ENCODE measurements at places on chromosomes 2 and 18.
A peak's percentile ranks its signal among the peaks of the same experiment; 100 is the strongest.

GRCh38 chr2:196849895-196850294 lies 40.7 kb upstream of the C2orf66 start:
- no peak for DNase-seq

DNA sequence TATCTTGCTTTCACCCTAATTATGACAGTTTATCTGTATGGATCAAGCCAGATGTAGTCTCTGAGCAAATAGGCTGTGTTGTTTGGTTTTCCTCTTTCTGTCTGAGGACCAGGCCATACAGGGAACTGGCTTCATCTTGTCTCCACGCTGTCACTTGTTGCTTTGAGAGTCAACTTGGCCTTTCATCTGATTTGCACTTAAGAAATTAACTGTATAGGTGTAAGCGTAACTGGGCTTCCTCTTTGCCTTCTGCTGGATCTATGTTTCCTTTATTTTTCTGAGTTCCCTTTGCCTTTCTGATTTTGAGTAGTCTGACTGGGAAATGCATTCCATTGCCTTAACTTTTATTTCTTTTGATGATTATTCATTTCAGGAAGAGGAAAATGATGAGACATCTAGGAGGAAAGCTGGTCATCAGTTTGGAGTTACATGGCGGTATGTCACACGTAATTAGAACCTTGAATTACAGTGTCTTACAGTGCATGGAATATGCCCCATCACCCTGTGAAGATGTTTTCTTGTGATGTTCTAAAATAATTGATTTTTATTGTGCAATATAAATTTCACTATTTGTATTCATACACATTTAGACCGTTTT lies 17.4 kb downstream of the PTCD3 start:
- no peak for DNase-seq

DNA sequence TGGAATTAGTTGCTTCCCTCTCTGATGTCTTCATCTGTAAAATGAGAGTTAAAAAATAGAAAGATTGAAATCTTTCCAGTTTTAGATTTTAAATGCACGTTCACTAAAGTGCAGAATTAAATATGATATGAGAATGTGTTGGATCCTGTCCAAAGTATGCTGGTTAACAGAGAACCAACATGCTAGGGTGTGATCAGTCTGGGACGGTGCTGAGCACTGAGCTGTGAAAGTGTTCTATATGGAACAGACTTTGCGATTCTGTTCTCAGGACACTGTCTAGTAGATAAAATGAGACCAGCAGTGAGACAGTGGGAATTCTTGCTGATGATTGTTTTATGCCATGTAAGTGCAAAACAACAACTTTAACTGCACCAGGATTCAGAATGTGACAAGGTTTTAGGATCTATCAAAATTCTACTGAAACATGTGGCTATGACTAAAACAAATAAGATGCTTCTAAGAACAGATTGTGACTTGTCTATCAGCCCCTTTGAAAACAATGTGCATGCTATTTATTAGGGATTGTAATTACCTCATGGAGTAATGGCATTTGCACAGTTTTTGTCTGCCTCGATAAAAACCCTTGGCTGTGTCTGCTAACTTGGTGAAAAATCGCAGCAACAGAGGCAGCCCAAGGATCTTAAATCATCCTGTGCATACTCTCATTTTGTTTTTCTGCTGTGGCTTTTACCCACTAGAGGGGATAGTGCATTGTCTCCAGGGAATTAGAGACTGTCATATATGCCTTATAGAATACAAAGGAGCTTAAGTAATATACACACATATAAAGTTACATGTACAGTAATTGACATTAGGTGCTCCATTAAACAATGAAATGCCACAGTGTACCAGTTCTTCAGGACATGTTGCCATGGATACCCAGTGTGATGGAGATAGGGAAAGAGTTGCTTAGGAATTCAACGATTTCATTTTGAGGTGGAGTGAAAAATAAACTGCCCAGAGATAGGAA lies 55.1 kb downstream of the MAP3K20 start:
- no peak for DNase-seq

GRCh38 chr2:8754106-8754776 lies 72.4 kb downstream of the ID2 start:
- no peak for DNase-seq

DNA sequence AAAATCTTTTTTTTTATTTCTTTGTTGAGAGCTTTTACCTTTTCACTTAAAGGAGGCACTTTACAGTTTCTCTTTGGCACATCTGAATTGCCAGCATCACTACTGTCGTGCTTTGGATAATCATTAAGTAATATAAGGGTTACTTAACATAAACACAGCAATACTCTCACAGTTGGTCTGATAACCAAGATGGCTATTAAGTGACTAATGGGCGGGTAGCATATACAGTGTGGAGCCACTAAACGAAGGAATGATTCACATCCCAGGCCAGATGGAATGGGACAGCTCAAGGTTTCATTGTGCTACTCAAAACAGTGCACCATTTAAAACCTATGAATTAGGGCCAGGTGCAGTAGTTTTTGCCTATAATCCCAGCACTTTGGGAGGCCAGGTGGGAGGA lies 28.1 kb downstream of the USP37 start:
- DNase-seq: no peak

DNA sequence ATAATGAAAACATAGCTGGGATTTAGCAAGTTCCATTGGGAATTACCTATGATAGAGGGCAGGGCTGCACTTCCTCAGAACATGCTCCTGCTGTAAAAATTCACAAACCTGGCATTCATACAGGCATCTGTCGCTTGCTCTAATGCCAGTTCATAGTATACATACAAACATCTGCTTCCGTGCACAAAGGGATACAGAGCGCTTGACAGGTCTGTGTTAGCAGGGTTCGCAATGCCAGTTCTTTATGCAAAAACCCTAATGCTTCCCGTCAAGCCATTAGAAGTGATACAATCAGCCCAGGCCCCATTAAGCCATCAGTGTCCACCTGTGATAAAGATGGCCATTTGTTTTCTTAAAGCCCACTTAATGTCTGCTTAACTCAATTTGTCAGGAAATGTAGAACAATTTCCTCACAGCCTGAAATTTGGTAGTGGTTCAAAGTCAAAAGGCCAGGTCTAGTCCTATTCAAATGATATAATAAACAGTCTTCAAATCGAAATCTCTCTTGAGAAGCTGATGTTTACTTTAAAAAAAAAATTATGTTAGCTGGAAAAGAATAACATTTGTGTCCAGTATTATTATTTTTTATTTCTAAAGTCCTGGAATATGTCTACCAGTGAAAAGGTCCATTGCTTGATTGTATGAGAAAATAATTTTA lies 556.3 kb downstream of the ARHGAP15 start:
- DNase-seq: no peak

GRCh38 chr2:159684796-159685195 lies 27.5 kb upstream of the MARCHF7 start:
- no peak for DNase-seq

DNA sequence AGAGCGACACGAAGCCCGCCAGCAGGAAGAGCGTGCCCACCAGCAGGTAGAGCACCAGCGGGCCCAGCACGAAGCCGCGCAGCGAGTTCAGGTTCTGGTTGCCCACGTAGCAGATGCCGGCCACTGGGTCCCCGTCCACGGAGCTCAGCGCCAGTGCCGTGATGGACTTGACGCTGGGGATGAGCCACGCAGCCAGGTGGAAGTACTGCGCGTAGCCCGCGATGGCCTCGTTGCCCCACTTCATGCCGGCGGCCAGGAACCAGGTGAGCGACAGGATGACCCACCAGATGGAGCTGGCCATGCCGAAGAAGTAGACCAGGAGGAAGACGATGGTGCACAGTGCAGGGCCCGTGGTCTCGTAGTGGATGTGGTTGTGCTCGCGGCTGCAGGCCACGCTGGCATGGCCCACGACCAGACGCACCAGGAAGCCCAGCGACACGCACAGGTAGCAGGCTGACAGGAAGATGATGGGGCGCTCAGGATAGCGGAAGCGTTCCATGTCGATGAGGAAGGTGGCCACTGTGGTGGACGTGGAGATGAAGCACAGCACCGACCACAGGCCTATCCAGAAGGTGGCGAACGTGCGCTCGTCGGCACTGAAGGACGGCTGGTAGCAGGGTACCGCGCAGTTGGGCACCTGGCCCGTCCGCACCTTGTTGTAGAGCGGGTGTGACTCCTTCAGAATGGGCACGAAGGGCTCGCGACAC lies 2.1 kb downstream of the FZD5 start:
- peak; percentile 10 for DNase-seq

DNA sequence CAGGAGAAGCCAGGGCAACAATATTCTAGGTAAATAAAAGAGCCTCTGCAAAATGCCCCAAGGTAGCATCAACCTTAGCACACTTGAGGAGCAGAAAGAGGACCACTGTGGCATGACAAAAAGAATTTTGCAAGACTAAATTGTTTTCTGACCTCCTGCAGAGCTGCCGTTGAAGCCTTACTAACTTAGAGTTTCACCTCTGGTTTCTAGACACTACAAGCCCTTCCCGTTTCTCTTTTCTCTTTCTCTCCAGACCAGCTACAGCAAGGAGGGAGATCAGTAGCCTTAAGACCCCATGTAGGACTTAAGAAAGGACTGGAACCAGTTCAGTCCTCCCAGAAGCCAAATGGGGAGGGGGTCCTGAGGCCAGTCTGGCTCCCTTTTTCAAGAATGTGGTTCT lies 73.3 kb upstream of the SP3 start:
- DNase-seq: no peak

DNA sequence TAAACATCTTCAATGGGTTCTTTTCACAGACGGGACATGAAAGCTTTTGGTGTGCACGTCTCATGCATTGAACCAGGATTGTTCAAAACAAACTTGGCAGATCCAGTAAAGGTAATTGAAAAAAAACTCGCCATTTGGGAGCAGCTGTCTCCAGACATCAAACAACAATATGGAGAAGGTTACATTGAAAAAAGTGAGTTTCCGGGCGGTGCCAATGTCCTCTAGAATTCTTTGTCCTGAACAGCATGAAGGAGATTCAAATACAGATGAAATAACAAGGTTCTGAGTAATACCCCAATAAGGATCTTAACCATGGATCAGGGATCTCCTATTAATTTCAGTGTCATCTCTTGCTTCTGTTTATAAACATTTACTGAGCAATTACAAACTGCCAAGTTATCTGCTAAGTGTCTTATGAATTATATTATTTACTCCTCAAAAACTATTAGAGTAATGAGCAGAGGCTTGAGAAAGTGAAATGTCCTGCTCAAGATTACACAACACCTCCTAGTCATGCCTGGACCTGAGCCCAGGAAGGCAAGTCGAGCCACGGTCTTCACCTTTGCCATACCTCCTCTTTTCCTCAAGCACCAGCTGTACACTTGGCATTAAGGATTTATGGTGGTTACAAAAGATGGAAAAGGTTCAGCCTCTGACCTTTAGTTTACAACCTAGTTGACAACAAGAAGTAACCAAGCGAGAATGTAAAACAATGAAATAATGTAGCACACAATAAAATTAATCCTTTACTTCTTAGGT lies 22.6 kb downstream of the DHRS9 start:
- DNase-seq: no peak

DNA sequence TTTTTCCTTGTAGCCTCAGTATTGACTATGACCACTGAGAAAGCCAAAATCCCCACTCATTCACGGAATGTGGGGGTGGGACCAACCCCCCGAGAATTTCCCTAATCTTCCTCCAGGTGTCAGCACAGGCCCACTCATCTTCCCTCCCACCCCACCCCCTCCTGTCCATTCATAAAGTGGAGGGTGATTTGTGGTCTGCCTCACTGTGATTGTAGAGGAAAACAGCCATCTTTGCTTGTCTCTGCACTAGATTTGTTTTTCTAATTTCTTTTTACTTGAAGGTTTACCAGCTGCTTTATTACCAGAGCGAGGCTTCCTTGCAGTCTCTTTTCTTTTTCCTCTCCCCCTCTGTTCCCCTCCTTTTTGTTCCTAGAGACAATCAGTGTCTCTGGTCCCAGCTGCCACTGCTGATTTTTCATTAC lies 171.8 kb downstream of the ICOS start:
- DNase-seq: peak; percentile 27

GRCh38 chr2:230942920-230943896 lies 18.2 kb upstream of the GPR55 start:
- DNase-seq: peak; percentile 46

GRCh38 chr2:30860726-30861125 lies 53.5 kb upstream of the CAPN13 start:
- DNase-seq: no peak

DNA sequence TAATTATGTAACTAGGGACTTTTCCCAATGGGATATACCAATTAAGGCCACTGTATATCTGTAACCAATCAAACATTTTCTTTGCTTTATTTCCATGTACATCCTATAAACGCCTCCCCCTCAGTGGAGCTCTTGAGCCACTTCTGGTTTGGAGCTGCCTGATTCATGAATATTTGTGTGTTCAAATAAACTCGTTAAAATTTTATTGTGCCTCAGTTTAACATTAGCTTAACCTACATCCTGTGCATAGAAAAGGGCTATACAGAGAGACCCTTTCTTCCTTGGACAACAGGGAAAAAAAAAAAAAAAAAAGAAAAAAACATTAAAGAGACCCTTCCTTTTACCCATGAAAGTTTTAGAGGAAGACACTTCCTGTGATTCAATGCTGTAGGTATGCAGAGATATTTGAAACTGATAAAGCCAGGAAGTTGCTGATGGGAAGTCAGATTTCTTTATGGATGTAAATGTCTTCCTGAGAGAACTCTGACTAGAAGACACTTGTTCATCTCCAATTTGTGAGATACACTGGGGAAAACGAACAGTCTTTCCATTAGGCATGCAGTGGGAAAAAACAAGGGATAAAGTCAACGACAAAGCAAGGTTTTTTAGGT lies 614.6 kb upstream of the SOX11 start:
- DNase-seq: no peak

DNA sequence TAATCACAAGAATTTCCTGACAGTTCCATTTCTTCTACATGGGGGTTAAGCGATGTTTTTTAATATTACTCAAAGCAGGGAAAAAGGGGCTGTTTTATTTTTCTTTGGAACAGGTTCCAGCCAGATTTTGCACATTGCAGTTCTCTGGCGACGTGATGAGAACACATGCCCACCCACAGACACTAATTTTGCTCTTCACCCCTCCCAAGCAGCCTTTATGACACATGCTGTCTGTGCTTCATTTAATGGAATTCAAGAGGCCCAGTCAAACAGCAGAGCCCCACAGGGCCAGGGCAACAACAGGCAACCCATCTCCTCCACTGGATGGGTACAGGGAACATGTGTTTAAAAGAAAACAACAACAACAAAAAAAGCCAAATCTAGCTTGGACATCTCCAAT lies 70.8 kb downstream of the SPRED2 start:
- DNase-seq: no peak

DNA sequence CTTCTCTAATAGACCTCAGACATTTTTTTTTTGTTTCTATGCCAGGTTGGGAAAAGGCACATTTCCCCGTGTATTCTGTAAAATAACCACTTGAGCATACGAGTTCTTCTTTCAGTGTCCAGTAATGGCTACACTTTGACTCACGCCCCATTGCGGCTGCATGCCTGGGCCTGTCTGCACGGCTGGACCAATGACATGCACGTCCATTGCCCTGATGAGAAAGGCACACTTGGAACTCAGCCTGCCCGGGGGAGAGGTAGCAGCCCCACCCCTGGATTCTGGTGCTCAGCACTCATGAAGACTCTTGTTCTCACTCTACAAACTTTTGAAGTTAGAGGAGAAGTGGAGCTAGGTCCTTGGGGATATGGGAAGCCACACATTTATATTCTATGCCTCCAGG lies 5.8 kb downstream of the PCARE start:
- DNase-seq: no peak

Measured in activated naive CD4-positive, alpha-beta T cell treated with anti-CD3 and anti-CD28 coated beads, Interleukin-2, amount 50 U/mL, for 72 hours (primary cell).